ENCODE measurements at places on chromosomes 1 and 21.
A peak's percentile ranks its signal among the peaks of the same experiment; 100 is the strongest.

DNA sequence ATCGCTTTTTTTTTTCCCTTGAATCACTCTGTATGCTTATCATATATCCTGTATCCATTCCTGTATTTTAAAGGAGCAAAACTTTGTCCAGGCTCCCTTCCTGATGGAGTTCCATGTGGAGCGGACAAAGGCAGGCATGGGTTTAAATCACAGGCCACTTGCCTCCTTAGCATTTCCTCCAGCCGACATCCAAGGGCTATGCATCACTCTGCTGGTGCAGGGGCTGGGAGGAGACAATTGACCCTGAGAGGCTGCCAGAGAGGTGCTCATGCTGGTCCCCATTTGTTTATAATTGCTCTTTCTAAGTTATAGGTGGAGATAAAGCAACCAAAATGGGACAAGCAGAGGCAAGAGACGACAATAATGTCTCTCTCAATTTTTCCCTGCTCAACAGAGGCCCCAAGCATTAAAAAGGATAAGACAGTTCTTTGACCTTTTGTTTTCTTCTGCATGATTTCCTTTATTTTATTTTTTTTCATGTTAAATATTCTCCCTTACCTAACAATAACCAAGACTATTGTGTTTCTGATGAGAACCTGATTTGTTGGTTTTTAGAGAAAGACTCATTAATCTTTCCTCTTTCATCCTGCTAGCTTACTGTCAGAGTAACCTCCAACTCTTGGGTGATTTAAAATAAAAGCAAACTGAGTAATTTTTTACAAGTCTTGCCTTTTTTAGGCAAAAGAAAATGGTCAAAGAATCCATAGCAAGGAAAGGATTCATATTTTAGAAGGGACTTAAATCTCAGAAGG lies 353.7 kb downstream of the ADGRL2 start:
- DNase-seq: no peak

- DNase-seq: no peak
These were observed 145.2 kb upstream of the SNX7 start for GRCh38 chr1:98516306-98516705.

DNA sequence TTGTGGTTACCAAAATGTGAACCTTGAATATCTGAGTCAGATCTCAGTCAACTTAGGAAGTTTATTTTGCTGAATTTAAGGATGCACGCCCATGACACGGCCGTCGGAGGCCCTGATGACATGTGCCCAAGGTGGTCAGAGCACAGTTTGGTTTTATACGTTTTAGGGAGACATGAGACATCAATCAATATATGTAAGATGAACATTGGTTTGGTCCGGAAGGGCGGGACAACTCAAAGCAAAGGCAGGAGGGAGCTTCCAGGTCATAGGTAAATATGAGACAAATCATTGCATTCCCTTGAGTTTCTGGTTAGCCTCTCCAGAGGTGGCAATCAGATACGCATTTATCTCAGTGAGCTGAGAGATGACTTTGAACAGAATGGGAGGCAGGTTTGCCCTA lies 1.0 kb upstream of the PRMT2 start:
- DNase-seq: peak; percentile 11

GRCh38 chr1:215402147-215402546 lies 165.0 kb upstream of the KCTD3 start:
- no peak for DNase-seq

GRCh38 chr1:66494482-66494881 lies 39.5 kb upstream of the SGIP1 start:
- DNase-seq: no peak

DNA sequence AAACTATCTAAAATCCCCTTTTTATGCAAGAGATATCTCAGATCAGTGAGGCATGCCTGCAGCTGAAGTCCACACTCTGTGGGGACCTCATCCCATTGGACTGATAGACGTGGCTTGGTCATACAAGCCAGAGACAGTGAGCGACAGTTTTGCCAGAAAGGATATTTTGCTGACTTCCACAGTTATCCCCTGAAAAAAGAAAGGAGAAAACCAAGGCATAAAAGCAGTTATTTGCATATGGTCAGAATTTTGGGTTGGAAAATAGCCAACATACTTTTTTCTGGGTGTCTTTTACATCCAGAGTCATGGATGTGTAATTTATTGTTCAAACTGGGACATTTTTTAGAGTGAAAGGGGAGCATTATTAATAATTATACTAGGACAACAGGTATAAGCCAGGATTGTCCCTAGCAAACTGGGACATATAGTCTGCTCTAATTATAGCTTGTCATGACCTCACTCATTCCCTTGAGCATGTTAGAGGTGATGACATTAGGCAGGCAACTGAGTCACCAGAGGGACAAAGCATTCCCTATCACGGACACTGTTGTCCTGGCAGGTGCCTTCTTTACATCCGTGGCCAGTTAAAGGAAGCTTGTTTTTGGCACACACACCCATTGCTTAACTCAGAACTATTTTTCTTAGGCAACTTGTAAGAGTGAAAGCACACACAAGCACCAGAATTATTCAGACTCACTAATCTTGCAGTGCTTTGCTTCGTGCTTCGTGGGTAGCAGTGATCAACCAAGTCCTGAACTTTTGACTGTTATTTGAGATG lies 65.5 kb downstream of the PRRX1 start:
- DNase-seq: no peak

GRCh38 chr1:193841857-193842256 lies 655.4 kb upstream of the B3GALT2 start:
- no peak for DNase-seq

GRCh38 chr1:53568540-53568939 lies 109.3 kb downstream of the DMRTB1 start:
- no peak for DNase-seq

DNA sequence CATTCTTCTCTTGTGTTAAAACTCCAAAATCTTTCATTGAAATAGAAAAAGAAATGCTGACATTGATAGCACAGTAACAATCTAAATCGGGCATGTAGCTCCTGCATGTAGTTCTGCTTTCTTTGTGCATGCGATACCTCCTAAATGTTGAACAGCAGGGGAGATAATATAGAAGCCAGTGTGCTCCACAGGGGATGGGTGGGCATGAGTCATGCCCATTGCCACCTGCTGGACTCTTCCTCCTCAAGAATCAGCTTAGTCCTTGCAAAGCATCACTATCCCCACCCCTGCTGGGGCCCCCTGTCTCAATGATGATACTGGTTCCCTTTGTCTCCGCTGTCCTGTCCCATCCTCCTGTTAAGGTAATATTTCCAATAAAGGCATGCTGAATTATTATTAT lies 203.0 kb downstream of the RWDD3 start:
- DNase-seq: no peak

DNA sequence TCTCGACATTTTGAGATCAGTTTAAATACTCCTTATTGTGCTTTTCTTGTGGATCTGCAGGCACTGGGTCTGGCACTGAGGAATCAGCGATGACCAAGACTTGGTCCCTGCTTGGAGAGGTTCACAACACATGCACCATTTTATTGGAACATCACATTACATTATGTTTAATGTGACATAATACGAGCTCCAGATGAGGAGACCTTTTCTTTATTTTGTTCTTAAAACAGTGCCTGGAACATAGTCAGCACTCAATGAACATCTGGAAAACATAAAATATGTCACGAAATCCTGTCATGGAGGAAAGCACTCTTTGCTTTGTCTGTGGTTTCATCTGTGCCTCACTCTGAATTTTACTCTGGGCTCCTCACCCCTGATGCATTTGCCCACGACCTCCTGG lies 110.7 kb downstream of the ST6GALNAC3 start:
- no peak for DNase-seq
